ENCODE measurements at places on chromosomes 13 and 19.

DNA sequence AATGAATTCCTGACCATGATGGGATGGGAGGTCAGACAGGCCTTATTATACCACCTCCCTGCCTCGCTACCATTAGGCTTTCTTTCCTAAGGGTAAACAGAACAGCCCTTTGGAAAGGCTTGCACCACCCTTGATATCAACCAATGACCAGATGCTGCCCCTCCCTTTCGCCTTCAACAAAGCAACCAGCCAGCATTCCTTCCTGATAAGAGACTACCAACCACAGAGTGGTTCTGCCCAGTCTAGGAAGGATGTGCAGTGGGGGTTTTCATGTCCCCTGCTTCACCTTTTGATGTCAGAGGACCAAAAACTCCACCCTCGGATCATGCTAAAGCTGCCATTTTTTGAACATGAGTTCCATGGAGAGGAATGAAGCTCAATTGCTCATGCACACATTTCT, 21.7 kb downstream of the TEX30 start:
- DNase-seq, result no peak

DNA sequence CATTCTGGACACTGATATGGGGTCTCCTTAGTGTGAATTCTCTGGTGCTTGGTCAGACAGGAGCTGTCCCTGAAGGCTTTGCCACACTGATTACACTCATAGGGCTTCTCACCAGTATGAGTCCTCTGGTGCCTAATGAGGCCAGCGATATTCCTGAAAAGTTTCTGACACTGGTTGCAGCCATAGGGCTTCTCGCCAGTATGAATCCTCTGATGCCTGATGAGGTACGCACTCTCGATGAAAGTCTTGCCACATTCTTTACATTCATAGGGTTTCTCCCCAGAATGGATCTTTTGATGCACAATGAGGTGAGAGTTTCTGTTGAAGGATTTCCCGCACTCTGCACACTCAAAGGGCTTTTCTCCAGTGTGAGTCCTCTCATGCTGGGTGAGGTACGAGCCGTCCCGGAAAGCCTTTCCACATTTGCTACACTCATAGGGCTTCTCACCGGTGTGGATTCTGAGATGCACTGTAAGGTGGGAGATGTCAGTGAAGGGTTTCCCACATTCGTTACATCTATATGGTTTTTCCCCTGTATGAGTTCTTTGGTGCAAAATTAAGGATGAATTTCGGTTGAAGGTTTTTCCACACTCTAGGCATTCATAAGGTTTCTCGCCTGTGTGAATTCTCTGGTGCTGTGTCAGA, 22.4 kb downstream of the ZNF329 start:
- DNase-seq, result no peak

GRCh38 chr13:86000546-86000945, 201.3 kb upstream of the SLITRK6 start:
- no peak for DNase-seq

DNA sequence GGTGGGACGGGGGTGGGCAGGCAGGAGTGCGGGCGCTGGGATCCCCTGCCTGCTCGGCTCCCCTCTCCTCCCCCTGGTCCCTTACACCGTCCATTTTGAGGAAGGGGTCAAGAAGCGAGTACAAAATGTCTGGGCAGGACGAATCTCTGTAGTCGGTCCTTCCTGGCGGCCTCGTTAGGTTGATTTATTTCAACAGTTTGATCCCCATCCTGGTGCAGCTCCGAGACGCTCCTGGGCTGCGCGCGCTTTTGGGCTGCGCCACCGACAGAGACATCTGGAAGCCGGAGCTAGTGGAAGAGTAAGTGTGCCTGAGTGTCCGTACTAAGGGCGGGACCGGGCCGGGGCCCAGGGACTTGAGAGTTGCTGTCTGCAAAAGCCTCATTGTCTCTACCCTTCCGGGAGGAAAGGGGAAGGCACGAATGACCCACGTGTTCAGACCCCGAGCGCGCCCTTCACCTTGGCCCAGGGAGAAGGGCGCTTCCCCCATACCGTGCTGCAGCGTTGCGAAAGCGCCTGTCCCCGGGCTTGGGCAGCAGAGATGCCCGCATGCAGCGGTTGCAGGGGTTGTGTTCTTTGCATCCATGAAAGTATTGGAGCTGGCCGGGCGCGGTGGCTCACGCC, 1.8 kb downstream of the ZNF114 start:
- no peak for DNase-seq

- no peak for DNase-seq
These were observed 1.8 kb downstream of the MAB21L1 start for GRCh38 chr13:35474496-35475211.

GRCh38 chr13:33180122-33180804, 105.3 kb downstream of the STARD13 start:
- no peak for DNase-seq

- DNase-seq, result no peak
These were observed 38.5 kb downstream of the DPF1 start for GRCh38 chr19:38185562-38185961.
